ENCODE measurements at places on chromosomes 5 and 9.

DNA sequence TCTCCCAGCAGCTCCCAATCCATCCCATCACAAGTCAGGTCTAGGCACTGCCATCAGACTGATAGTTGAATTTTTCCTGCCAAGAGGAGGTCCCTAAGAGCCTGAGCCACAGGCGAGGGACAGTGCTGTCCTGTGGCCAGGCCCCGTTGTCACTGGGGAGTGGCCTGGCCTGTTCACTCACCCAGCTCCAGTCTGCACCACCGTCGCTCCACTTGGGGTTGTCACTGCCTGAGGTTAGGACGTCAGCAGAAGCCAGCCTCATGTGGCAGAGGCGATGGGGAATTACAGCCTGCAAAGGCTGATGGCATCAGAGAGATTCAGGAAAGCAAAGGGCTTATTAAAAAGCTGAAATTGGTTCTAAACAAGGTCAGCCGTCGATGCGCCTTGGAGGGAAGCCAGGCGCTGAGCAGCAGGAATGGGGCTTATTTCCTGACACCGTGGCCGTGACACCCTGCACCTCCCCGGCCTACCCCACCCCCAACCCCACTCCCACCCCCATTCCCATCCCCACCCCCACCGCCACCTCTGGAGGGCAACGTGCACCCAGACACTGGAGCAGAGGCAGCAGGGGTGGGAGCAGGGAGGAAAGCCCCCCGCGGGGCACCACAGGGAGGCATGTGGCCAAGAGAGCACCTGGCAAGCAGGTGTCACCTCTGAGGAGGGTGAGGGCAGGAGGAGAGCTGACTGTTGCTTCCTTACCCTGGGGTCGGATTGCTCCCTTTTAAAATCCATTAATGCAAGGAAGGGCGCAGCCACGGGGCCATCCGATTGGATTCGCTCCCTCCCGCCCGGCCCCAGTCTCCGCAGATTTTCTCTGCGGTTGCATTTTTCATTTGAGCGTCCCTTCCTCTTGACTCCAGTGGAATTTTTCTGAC, 3.1 kb upstream of the DBH start:
- DNase-seq = no peak

GRCh38 chr9:70406434-70406862, 8.0 kb downstream of the KLF9 start:
- DNase-seq = no peak

DNA sequence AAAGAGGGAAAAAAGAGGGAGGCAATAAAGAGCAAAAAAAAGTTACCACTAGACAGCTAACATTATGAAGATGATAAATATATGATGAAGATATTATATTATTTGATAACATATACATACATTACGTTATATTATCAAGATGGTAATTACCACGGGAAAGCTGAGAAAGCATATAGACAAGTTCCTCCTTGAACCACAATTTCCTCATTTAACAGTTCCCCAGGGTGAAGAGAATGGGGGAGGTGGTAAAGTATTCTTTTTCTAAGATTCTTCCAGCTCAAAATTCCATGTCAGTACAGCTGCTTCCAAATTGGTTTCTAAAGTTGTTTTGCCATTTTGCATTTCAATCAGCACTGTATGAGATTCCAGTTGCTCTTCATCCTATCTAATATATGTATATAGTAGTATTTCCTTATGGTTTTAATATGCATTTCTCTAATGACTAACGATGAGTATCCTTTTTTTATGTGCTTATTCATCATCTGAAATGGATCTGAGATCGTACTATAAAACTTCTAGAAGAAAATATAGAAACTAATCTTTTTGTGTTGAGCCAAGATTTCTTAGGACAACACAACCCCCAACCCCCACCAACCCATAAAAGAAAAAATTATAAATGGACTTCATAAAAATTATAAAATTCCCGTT, 49.5 kb upstream of the C9orf72 start:
- no peak for DNase-seq

DNA sequence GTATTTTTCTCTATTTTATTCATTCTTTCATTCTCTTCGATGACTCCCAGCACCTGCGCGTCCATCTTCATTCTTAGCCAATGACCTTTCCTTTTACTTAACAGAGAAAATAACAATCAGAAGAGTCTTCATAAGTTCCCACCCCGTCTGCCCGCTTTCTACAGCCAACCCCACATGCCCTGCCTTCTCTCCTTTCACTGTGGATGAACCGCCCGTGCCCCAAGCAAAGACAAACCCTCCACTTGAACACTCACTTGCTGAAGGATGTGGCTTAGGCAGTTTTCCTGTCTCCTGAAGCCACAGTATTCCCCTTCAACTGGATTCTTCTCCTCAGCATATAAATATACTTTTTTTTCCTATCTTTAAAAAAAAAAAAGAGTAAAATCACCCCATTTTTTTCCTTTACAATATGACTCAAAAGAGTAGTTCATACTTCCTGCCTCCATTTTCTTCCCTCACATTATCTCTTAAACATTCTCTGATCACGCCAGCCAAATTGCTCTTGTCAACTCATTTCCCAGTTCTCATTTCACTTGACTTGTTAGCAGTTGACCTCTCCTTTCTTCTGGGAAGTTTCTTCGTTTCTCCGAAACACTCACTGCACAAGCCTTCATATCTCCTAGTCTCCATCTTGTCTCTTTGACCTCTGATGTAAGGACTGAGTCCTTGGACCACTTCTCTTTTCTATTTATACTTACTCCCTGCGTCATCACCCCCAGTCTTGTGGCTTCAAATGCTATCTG, 11.1 kb downstream of the NIPSNAP3B start:
- no peak for DNase-seq

- DNase-seq = no peak
Measured at GRCh38 chr5:107604990-107605389, 65.7 kb downstream of the EFNA5 start.

DNA sequence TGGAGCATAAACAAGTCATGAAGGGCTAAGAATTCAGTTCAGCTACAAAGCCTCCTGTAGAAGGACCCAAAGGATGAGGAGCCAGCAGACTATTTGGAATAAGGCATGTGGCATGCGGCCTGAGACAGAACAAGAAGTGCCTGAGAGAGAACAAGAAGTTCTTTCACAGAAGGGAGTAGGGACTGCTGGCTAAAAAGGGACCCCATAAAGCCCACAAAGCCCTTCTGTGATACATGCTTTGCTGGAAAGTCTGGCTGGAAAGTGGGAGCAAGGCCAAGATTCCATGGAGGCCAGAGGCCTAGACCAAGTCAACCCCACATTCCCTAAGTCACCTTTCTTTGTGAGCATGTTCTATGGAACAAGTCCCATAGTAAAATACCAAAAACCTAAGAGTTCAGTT, 35.9 kb upstream of the UBAP2 start:
- DNase-seq = no peak

- no peak for DNase-seq
Measured at GRCh38 chr5:175034924-175035323, 310.5 kb downstream of the MSX2 start.

DNA sequence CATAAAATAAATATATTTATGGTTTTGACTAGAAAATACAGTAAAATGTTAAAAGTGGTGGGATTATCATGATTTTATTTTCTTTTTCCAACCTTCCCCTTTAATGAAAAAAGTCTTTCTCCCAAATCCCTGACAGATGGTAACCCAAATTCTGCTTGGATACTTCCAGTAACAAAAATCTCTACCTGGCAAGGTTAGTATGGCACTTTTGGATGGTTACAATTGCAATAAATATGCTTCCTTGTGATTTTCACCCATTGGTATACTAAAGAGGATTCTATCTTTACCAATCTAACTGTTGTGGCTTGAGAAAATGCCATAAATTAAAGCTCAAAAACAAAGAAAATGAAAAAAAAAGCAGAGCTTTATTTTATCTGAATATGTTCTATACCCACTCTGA, 62.8 kb downstream of the GABRB2 start:
- DNase-seq = no peak

DNA sequence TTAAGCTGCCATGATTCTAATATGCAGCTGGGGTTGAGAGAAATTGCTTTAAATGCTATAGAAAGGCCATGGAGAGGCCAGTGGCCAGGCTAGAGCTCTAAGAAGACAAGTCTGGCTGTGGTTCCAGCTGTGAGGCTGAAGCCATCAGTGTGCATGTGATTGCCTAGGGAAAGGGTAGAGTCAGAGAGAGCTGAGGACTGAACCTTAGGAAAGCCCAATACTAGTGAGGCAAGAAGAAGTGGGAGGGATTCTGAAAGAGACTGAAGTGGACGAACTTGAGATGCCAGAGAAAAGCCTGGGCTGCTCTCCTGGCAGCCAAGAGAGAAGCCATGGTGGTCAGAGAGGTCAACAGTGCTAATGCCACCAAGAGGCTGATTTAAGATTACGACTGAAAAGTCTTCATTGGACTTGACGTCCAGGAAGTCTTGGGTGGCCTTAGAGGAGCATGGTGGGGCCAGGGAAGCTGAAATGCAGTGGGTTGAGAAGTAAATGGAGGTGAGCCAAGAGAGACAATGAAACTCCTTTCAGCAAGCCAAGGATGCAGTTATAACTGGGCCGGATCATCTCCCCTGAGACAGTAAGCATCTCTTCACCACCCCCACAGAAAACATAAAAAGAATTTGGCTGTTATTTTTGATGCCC, 133.2 kb downstream of the TMEM174 start:
- DNase-seq = peak; percentile 27

- no peak for DNase-seq
Measured at GRCh38 chr5:16983022-16983639, 47.0 kb upstream of the MYO10 start.

DNA sequence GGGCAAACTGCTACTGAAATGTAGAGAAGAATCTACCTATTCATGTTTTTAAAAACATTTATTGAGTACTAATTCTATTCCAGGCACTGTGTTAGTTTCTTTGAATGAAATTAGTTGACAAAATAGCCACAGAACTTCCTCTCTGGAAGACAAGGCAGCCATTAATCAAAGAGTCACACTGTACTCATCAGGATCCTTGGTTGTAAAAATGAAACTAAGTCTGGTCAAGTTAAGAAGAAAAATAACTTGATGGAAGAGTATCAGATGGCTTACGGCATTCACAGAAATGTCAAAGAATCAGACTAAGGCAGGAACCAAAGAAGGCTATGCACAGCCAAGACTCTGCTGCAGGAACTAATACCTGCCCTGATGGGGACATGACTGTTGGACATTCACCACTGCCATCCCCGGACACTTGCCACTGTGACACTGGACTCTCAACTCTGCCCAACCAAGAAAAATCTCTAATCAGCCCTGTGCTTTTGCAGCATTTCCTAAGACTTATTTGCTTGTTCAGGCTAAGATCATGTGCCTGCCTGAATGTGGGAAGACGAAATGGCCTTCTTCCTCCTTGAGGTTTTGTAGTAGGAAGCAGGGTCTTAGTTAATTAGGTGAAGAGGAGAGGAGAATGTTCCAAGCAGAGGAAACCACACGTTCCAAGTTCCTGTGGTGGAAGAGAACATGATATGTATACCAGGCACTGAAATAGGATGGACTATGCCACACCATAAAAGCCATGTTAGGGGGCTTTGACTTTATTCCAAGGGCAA, 23.3 kb upstream of the NDUFB6 start:
- DNase-seq = no peak

DNA sequence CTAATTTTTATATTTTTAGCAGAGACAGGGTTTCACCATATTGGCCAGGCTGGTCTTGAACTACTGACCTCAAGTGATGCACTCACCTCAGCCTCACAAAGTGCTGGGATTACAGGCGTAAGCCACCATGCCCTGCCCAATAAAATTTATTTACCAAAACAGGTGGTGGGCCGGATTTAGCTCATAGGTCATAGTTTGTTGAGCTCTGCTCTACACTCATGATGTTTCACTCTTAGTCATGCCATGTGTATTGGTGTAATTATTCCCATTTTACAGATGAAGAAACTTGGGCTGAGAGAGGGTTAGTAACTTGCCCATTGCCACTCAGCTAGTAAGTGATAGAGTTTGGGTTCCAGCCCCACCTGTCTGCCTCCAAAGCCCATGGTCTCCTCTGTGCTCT, 93.1 kb upstream of the WWC1 start:
- no peak for DNase-seq

DNA sequence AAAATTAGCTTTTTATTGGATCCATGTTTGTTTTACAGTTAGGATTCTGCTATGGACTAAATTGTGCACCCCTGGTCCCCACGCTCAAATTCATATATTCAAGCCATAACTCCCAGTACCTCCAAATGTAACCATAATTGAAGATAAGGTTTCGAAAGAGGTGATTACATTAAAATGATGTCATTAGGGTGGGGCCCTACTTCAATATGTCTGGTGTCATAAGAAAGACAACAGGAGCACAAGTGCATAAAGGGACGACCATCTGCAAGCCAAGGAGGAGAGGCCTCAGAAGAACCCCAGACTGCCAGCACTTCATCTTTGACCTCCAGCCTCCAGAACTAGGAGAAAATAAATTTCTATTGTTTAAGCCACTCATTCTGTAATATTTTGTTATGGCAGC, 7.4 kb upstream of the HNRNPA0 start:
- DNase-seq = no peak

DNA sequence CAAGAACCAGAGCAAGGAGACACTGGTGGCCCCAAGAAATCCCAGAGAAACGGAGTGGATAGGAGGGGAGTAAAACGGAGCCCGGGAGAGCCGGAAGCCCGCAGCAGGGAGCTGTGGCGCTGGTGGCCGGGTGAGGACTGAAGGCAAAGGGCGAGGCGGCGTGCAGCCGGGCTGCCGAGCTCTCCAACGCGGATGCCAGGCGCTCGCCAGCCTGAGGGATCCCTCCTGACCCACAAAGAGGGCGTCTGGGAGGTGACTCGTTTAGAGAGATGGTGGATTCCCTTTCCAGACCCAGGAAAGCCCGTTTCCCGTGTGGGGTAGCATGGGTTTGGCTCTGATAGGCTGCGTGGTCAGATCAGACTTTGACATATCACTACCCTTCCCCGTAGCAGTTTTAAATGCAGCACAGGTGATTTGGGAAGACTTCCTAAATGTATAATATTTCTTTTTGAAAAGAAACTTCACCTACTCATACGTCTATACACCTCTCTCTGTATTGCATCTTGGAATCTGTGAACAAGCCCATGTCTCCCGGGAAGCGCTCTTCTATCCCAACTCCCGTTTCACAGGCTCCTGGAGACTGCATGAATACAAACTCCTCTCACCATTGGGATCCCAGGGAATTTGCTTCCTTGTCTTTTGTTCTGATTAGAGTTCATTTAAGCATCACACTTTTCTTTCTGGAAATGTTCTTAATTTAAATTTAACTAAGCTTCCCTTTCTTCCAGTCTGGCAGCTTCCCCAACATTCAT, 158.1 kb downstream of the C9orf152 start:
- no peak for DNase-seq

DNA sequence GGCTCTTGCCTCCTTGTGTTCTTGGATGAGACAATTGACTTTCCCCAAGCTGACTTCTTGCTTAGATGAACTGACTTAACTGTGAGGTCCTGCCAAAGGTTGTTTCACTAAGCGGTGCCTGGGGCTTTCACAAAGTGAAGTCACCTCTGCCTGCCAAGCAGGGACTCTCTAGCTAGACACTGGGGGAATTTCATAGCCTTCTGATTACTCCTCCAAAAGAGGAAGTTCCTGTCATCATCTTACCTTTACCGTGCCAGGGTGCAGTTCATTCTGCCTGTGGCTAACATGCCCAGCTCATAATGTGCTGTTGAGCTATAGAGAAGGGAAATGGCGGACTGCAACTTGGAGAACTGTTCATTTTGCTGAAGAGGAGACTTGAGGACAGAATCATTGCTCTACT, 472.0 kb upstream of the WWC1 start:
- no peak for DNase-seq

- DNase-seq = no peak
Measured at GRCh38 chr9:92734931-92735635, 29.6 kb downstream of the BICD2 start.

Measured in type B pancreatic cell (in vitro differentiated cells).